ENCODE measurements at places on chromosomes 6 and 20.
A peak's percentile ranks its signal among the peaks of the same experiment; 100 is the strongest.

DNA sequence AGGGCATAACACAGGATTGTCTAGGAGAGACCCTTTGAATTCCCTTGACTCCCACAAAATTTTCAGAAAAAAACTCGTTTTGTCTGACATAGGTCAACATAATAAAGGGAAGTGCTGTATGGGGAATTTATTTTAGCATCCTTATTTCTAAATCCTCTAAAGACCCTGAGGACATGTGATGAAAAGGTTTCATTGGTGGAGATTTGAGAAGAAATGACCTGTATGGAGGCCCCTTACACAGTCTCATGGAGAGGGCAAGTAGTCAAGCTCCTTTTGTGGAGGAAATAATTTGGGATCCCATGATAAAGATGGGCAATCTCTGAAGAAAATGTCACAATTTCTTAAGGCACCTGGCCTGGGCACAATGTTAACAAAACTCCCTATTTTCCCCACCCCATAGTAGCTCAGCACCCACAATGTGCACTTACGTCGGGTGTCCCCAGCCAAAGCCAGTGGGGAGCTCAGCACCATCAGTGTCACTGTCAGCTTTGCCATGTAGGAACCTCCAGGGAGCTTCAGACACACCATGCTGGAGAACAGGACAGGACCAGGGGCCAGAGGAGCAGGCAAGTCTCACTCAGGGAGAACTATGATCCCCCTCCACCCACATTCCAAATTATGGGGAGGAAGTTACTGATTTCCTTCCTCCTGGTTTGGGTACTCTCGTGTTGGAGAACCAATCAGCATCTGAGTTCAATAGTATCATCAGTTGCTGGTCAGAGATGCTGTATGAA is at the start of gene HLA-DRB5:
TSS of gene HLA-DRB5 (minus strand) at position 591 of the 734 bp plus-strand sequence. CDS start at position 528, 63 bp downstream.
- H3K27me3 ChIP-seq = no peaks in the 10 kb centered on the region
- no peak for DNase-seq
- no peaks in the 10 kb centered on the region for H3K36me3 ChIP-seq
- no peak within 1 kb of the TSS for H3K27ac ChIP-seq

DNA sequence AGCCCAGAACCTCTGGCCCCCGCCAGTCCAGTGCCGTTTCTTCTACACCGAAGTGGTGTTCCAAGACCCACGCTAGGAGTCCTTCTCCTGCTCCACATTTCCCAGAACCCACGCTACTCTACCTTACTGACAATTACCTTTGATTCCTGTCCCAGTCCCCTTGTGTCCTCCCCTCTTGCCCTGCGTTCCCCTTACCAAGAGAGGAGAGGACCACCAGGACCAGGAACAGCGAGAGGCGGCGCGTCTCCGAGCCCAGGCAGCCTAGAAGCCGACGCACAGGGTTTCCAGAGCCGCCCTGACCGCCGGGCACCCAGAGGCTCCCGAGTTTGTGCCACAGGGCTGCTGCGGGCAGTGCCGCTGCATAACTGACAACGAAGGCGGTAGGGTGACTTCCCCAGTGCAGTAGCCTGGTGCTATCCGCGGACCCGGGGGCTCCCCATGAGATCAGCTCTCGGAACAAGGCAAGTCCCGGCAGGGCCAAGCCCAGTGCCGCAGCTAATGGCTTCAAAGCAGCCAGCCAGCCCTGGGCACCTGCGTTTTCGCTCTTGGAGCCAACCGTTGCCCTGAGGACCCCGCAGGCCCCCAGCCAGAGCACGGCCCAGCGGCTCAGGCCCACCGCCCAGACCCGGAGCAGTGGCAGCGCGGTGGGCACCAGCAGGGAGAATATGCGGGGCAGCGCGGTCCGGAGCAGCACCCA is 512 bp downstream of the TAP1 start:
- no peaks in the 10 kb centered on the region for H3K27me3 ChIP-seq
- peak overlapping the region; percentile 100 for H3K27ac ChIP-seq
- peaks cover 70% of the 10 kb centered on the region for H3K4me1 ChIP-seq
- peak overlapping the region; percentile 99 for H3K4me3 ChIP-seq

DNA sequence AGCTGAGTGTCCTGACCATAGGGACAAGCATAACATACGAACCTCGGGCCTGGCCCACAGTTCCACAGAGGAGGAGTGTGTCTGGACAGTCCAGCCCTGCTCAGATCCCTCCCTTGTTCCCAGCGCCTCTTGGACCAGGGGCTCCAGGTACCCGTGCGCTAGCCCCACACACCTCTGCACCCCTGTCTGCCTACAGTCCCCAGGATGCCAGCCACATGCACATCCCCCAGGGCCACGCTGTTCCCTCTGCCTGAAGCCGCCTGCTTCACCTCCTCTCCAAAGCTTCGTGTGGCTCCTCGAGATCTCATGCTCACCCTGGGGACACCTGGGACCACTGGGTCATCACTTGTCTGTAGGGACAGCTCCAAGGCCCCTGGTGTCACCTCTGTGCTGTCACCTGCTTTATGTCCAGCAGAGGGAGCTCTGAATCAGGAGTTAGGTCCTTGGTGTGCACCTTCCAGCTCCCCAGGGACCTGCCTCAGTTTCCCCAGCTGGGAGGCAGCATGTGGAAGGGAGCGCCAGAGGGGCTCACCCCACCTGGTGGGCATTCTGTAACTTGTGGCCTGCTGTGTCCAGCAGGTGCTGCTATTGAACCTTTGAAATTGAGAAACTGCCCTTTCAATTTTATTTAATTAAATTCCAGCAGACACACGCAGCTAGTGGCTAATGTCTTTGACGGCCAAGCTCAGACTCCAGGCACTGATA is 7.3 kb upstream of the YTHDF1 start:
- H3K27ac ChIP-seq = no peak overlapping the region
- no peak overlapping the region for H3K4me3 ChIP-seq
- peaks cover 3% of the 10 kb centered on the region for H3K4me1 ChIP-seq
- H3K36me3 ChIP-seq = no peaks in the 10 kb centered on the region
- H3K27me3 ChIP-seq = peaks cover 9% of the 10 kb centered on the region

- no peak overlapping the region for H3K27ac ChIP-seq
- no peak for DNase-seq
- peaks cover 10% of the 10 kb centered on the region for H3K4me1 ChIP-seq
- H3K36me3 ChIP-seq = no peaks in the 10 kb centered on the region
- H3K27me3 ChIP-seq = peaks cover 28% of the 10 kb centered on the region
- peak overlapping the region; percentile 51 for H3K4me3 ChIP-seq
These were observed 569.8 kb downstream of the QKI start for GRCh38 chr6:163984124-163984936.

DNA sequence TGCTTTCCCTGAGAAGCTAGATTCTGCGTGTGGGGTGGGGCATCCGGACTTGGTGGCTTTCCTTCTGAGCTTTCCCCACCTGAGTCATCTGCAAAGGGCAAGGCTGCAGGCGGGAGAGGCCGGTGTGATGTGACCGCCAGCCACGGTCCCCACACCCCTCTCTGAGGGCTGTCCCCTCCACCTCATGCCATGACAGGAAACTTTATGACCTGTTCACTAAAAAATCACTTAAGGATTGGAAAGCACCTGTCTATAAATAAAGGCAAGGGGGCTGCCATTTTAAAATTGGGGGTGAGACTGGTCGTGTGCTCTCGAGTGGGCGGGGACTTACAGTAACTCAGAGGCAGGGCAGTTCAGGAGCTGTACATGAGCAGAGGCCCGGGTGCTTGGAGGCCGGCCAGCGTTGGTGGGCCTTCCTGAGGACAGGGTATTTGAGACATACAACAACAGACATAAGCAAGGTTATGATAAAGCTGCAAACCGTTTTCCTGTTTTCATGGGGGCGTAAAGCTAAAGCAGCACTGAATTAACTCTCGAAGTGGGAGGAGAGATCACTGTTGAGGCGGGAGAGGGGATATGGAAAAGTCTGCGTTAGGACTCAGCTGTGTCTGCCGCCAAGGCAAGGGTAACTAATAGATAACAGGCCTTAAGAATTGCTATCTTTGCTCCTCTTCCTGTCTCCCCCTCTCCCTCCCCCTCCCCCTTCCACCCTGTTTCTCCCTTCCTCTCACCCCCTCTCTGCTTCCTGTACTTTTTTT is 16.1 kb upstream of the SERPINB1 start:
- H3K4me3 ChIP-seq = peak overlapping the region; percentile 88
- no peaks in the 10 kb centered on the region for H3K36me3 ChIP-seq
- peaks cover 77% of the 10 kb centered on the region for H3K4me1 ChIP-seq
- DNase-seq = no peak

DNA sequence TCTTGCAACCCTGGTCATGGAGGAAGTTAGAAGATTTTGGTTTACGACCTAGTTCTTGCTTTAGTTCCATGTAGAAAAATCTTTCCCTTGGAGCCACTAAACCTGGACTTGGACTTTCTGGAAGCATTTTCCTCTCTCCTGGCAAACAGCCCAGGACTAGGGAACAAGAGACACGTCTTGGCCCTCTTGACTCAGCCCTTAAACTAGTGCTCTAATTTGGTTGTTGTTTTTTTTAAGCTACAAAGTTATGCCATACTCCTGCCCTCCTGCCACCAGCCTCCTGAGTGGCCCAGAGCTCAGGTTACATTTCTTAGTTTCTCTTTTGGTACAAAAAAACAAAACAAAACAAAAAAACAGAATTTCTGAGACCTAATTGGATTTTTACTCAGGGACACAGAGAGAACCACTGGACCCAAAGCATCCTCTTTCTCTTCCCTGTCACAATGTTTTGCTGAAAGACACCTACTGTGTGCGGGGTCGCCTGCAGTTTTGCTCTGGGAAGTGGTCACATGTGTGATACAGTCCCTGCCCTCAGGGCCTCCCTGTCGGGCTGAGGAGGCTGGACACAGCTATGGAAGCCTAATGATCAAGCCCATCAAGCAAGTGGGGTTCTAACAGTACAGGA is 32.3 kb upstream of the SCUBE3 start:
- no peak overlapping the region for H3K27ac ChIP-seq
- peaks cover 2% of the 10 kb centered on the region for H3K4me1 ChIP-seq
- no peak overlapping the region for H3K4me3 ChIP-seq
- H3K27me3 ChIP-seq = peaks cover 31% of the 10 kb centered on the region
- DNase-seq = no peak

DNA sequence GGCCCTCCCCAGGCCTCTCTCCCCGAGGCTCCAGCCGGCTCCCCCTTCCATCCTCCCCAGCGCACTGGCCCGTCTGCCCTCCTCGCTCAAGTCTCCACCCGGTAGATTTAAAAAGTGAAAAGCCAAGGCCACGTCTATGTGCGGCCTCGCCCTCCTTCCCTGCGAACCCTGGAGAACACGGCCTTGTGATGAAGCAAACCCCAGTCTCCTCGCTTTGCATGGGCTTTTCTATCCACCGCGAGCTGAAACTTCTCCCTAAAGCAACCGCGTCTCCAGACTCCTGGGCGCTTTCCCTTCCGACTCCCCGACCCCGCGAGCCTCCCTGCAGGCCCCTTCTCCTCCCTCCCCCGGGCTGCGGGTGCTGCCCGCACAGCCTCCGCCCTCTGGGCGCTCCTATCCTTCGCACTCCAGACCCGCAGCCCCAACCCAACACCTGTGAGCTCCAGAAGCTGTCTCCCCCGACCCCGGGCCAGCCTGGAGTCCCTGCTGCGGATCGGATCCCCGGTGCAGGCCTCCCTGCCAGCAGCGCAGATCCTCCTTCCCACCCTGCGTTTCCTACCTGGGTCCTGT is 265.2 kb upstream of the QKI start:
- no peaks in the 10 kb centered on the region for H3K4me1 ChIP-seq
- H3K4me3 ChIP-seq = no peak overlapping the region
- H3K36me3 ChIP-seq = no peaks in the 10 kb centered on the region
- peaks cover 27% of the 10 kb centered on the region for H3K27me3 ChIP-seq
- H3K27ac ChIP-seq = no peak overlapping the region
- DNase-seq = no peak
